ENCODE measurements at places on chromosomes 11 and 22.

DNA sequence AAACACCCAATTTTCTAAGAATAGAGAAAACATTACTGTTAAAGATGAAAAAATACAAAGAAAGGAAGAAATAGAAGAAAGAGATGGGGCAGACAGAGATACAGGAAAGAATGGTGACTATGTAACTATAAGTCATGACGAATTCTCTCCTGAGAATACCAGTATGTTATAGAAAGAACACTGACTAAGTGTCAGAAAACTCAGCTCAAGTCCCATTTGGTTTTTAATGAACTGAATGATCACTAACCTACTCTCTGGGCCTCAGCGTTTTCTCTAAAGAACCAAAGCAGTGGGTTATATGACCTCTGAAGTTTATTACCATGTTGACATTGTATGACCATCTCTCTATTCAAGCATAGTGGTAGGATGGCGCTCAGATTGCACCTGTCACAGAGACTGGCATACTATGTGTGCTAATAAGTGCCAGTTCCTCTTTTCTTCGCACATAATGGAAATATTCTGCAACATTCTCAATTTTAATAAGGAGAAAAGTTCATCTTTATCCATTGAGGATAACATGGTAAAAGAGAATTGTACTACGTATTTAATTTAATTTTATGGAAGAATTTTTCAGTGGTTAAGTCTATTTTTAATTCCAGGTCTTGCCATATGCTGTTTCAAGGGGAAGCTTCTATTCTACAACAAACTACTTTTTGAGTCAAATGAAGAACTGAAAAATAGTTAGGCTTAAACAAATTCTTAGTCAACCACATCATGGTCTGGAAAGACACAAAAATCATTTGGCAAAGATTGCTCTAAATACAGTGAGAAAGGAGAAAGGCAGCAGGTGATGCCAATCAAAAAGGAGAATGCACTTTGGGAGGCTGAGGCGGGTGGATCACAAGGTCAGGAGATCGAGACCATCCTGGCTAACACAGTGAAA, 25.0 kb upstream of the EED start:
- peaks cover 8% of the 10 kb centered on the region for H3K4me1 ChIP-seq
- no peaks in the 10 kb centered on the region for H3K36me3 ChIP-seq
- H3K27ac ChIP-seq = no peak overlapping the region
- no peak for DNase-seq
- no peaks in the 10 kb centered on the region for H3K27me3 ChIP-seq

DNA sequence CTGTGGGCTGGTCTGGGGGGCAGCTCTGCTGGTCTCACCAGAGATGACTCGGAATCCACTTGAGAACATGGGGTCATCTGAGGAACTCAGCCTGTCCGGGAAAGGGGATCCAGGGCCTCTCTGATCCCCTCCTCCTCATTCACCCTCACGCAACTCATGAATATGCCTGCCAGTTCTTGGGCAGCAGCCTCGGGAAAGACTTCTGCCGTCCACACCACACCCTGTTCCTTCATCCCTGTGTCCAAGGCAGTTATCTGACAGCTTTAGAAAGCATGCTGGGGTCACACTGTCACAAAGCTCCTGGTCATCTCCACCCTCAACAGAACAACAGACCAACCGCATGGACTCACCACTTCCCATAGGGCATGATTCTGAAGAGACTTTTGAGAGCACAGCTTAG, 88.3 kb downstream of the AMOTL1 start:
- no peak overlapping the region for H3K4me3 ChIP-seq
- no peak overlapping the region for H3K27ac ChIP-seq
- H3K36me3 ChIP-seq = peaks cover 60% of the 10 kb centered on the region
- H3K4me1 ChIP-seq = no peaks in the 10 kb centered on the region
- DNase-seq = no peak

GRCh38 chr11:16611401-16611921, 127.0 kb upstream of the C11orf58 start:
- H3K36me3 ChIP-seq = no peaks in the 10 kb centered on the region
- DNase-seq = no peak
- H3K4me3 ChIP-seq = no peak overlapping the region

GRCh38 chr11:13216019-13216710, 61.4 kb upstream of the BMAL1 start:
- DNase-seq = no peak
- H3K4me3 ChIP-seq = no peak overlapping the region
- no peaks in the 10 kb centered on the region for H3K4me1 ChIP-seq
- peak overlapping the region; percentile 11 for H3K27ac ChIP-seq

DNA sequence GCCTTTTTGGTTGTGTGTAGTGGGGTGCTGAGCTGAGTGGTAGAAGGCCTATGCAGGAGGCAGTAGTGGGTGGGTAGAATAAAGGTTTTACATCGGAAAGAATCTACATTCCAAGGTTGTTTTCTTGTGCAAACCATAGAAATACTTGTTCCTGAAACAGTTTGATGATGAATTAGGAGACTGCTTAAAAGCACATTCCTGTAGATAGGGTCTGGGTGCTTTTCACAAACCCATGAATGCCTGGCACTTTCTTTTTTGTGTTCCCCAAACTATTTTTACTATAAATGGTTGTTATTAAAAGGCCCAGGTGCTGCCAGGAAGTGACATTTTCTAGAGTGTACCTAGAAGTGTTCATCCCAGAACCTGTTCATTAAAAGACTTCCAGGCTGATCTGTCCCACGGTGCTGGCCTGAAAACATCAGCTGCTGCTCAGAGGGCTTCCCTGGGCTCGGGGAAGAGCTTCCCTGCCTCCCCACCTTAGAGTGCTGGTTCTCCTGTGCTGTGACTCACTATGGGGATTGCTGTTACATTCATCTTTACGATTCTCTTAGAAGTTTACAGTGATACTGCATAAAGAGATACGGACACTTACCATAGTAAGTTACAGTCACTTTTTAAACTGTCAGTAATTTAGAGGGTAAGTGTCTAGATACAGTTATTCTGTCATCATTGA, 27.9 kb downstream of the PPFIA1 start:
- no peak overlapping the region for H3K4me3 ChIP-seq
- H3K36me3 ChIP-seq = no peaks in the 10 kb centered on the region
- no peaks in the 10 kb centered on the region for H3K4me1 ChIP-seq
- peak; percentile 8 for DNase-seq
- no peak overlapping the region for H3K27ac ChIP-seq
- H3K27me3 ChIP-seq = no peaks in the 10 kb centered on the region

GRCh38 chr22:28715611-28716010, 26.0 kb downstream of the CHEK2 start:
- no peak for DNase-seq

- no peaks in the 10 kb centered on the region for H3K27me3 ChIP-seq
- no peak overlapping the region for H3K27ac ChIP-seq
- H3K36me3 ChIP-seq = peaks cover 50% of the 10 kb centered on the region
- H3K4me1 ChIP-seq = peaks cover 39% of the 10 kb centered on the region
- no peak overlapping the region for H3K4me3 ChIP-seq
Measured at GRCh38 chr11:65853246-65853979, 4.6 kb downstream of the CFL1 start.

GRCh38 chr11:118900535-118901384, 17.1 kb downstream of the CXCR5 start:
- H3K4me3 ChIP-seq = no peak overlapping the region
- no peaks in the 10 kb centered on the region for H3K27me3 ChIP-seq
- H3K27ac ChIP-seq = no peak overlapping the region
- peaks cover 47% of the 10 kb centered on the region for H3K4me1 ChIP-seq
- peak; percentile 56 for DNase-seq
- H3K36me3 ChIP-seq = peaks cover 61% of the 10 kb centered on the region

DNA sequence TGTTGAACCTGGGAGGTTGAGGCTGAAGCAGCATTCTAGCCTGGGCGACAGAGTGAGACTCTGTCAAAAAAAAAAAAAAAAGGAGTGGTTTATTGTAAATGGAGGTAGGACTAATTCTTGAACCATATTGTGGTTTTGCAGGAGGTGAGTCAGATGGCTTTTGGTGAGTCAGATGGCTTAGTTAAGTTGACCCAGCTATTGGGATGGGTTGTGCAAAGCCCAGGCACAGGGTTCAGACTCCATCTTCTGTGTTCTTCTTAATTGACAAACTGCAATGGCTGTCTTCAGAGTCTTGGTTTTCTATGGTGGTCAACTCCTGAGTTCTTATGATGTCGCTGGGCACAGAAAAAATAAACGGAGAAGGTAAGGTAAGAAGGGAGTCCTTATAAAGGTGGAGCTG, 182.7 kb downstream of the ADAMTS15 start:
- DNase-seq = no peak
- no peaks in the 10 kb centered on the region for H3K4me1 ChIP-seq
- no peak overlapping the region for H3K4me3 ChIP-seq
- no peaks in the 10 kb centered on the region for H3K36me3 ChIP-seq
- H3K27ac ChIP-seq = no peak overlapping the region

DNA sequence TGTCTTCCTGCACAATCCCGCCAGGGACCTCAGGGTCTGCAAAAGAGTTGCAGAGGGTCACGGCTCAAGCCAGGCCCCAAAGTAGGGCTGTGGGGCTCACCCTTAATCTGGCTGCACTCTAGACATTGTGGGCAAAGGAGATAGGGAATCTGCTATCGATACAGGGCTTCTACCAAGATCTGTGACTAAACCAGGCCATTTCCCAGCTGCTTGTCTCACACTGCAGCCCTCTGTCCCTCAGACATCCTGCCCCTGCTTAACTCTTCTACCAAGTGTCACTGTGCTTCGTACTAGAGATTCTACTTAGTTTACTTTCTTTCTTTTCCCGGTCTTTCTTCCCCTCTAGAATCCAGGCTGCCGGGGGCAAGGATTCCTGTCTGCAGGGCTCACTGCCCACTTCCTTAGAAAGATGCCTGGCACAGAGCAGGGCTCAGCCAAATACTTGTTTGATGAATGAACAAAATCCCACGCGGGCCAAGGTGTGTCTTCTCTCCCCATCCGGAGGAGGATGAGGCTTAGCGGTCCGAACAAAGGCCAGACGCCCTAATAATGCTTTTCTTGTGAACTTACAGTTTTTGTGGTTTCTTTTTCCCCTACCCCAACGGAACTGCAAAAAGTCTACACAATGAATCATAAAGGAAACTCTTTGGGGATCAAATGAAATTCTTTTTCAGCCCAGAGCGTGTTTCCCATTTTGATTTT, 61.3 kb upstream of the ANO1 start:
- no peak for DNase-seq
- H3K27me3 ChIP-seq = no peaks in the 10 kb centered on the region
- no peak overlapping the region for H3K4me3 ChIP-seq
- no peaks in the 10 kb centered on the region for H3K4me1 ChIP-seq
- H3K36me3 ChIP-seq = no peaks in the 10 kb centered on the region
- no peak overlapping the region for H3K27ac ChIP-seq

GRCh38 chr11:133023232-133023631, 509.1 kb downstream of the OPCML start:
- H3K27me3 ChIP-seq = no peaks in the 10 kb centered on the region
- H3K27ac ChIP-seq = no peak overlapping the region
- no peaks in the 10 kb centered on the region for H3K4me1 ChIP-seq
- no peaks in the 10 kb centered on the region for H3K36me3 ChIP-seq

GRCh38 chr22:30115705-30116104, 35.4 kb downstream of the HORMAD2 start:
- no peaks in the 10 kb centered on the region for H3K4me1 ChIP-seq
- H3K4me3 ChIP-seq = no peak overlapping the region
- no peak overlapping the region for H3K27ac ChIP-seq
- DNase-seq = no peak

DNA sequence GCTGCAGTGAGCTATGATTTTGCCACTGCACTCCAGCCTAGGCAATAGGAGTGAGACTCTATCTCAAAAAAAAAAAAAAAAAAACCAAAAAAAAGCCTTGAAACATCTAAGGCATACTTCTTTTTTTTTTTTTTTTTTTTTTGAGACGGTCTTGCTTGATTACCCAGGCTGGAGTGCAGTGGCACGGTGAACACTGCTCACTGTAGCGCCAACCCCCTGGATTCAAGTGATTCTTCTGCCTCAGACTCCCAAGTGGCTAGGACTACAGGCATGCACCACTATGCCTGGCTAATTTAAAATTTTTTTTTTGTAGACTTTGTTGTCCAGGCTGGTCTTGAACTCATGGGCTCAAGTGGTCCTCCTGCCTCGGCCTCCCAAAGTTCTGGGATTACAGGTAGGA, 19.5 kb downstream of the ARFGAP3 start:
- H3K27me3 ChIP-seq = no peaks in the 10 kb centered on the region
- no peak overlapping the region for H3K4me3 ChIP-seq
- H3K27ac ChIP-seq = no peak overlapping the region

- no peaks in the 10 kb centered on the region for H3K4me1 ChIP-seq
- no peak for DNase-seq
- no peak overlapping the region for H3K27ac ChIP-seq
- H3K4me3 ChIP-seq = no peak overlapping the region
- H3K27me3 ChIP-seq = no peaks in the 10 kb centered on the region
Measured at GRCh38 chr11:129440028-129440713, 64.5 kb downstream of the BARX2 start.

DNA sequence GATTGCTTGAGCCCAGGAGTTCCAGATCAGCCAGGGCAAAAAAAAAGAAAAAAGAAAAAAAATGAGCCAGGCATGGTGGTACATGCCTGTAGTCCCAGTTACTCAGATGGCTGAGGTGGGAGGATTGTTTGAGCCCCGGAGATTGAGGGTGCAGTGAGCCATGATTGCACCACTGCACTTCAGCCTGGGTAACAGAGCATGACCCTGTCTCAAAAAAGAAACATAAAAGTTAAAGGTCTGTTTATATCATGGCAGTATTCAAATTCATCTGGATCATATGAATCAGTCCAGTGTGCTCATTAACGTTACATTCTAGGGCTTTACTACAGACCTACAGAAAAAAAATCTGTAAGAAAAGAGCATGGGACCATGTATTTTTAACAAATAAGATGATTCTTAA, 13.9 kb downstream of the HSD17B12 start:
- no peaks in the 10 kb centered on the region for H3K36me3 ChIP-seq
- no peak overlapping the region for H3K27ac ChIP-seq
- no peaks in the 10 kb centered on the region for H3K27me3 ChIP-seq
- DNase-seq = no peak

DNA sequence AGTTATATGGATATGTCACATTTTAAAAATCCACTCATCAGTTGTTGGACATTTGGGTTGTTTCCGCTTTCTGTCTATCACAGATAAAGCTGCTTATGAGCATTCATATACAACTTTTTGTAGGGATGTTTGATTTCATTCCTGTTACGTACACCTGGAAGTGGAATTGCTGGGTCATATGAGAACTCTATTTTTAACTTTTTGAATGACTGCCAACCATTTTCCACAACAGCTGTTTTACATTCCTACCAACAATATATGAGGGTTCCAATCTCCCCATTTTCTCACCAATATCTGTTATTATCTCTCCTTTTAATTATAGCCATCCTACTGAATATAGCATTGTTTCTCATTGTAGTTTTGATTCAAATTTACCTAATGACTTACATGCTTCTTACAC, 172.0 kb downstream of the UVRAG start:
- no peaks in the 10 kb centered on the region for H3K36me3 ChIP-seq
- DNase-seq = no peak
- H3K27ac ChIP-seq = no peak overlapping the region
- no peak overlapping the region for H3K4me3 ChIP-seq

- no peak overlapping the region for H3K4me3 ChIP-seq
- no peaks in the 10 kb centered on the region for H3K27me3 ChIP-seq
- no peaks in the 10 kb centered on the region for H3K4me1 ChIP-seq
- peak; percentile 18 for DNase-seq
- H3K27ac ChIP-seq = no peak overlapping the region
Measured at GRCh38 chr11:123475469-123475868, 45.4 kb downstream of the GRAMD1B start.
